ENCODE measurements at places on chromosomes 5 and 9. TPM values are rescaled to one million over a fixed set of nuclear protein-coding genes. Genes with fewer than 3 reads are reported as not detected.

The ERMP1 gene
- polyA plus RNA-seq: 6.1 TPM

The MEF2C gene
- polyA plus RNA-seq: 2.0 TPM

The KIF12 gene
- not detected for polyA plus RNA-seq

The ZFP37 gene
- 1.7 TPM for polyA plus RNA-seq

The TERT gene
- polyA plus RNA-seq: not detected

The THBS4 gene
- polyA plus RNA-seq: 1.2 TPM

GRCh38 chr5:32707418-32707997 is 3.6 kb upstream of the NPR3 start:
- no peak for DNase-seq

DNA sequence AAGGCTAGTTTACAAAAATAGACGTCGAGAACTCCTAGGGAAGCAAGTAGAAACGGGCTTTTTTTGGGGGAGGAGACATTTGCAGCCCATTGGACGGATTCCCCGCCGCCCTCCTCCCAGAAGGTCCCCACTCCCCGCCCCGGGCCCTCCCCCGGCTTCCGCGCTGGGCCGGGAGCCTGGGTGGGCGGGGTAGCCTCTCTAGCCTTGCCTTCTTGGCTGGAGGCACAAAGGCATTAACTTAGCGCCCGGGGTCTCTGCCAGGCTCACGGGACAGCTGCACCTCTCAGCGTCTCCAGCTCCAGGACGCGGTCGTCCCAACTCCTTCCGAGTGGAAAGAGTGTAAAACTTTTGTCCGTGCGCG is at the start of gene DMRTA1:
Gene DMRTA1, plus strand, starts transcription at position 236 of the 361 bp plus-strand sequence. CDS start 242 bp downstream, outside the sequence.
- no peak for DNase-seq

GRCh38 chr5:10485142-10485795 is 43.6 kb downstream of the ROPN1L start:
- DNase-seq: peak; percentile 94

- DNase-seq: no peak
Observed at GRCh38 chr9:134597041-134597913, 44.3 kb upstream of the COL5A1 start.

DNA sequence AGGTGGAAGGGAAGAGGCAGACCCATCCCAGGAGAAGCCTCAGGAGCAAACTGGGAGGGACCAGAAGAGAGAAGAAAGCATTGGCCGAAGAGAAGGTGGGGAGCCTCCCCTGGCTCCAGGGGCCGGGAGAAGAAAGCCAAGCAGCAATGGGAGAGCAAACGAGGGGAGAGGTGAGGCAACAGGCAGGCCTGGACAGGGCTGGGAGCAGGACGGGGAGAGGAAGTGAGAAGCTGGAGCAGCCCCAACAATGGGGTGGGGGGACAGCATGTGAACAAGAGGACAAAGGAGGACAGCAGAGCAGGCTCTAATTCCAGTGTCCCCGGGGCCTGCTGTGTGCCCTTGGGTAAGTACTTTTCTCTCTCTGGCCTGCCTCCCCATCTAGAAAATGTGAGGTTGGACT is 115.3 kb downstream of the PSD2 start:
- DNase-seq: no peak

GRCh38 chr5:66138637-66139317 is 5.3 kb upstream of the SREK1 start:
- DNase-seq: no peak

DNA sequence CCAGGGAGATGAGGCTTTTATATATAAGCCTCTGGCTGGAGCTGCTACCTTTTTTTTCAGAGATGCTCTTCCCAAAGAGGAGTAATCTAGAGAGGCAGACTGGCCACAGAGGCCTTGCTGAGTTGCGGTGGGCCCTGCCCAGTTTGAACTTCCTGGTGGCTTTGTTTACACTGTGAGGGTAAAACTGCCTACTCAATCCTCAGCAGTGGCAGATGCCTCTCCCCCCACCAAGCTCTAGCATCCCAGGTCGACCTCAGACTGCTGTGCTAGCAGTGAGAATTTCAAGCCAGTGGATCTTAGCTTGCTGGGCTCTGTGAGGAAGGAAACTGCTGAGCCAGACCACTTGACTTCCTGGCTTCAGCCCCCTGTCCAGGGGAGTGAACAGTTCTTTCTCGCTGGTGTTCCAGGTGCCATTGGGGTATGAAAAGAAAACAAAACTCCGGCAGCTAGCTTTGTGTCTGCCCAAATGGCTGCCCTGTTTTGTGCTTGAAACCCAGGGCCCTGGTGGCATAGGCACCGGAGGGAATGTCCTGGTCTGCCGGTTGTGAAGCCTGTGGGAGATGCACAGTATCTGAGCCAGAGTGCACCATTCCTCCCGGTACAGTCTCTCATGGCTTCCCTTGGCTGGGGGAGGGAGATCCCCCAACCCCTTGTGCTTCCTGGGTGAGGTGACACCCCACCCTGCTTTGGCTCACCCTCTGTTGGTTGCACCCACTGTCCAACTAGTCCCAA is 219.5 kb upstream of the IZUMO3 start:
- DNase-seq: no peak

- DNase-seq: peak; percentile 87
Observed at GRCh38 chr5:139262742-139263445, 30.6 kb upstream of the MATR3 start.

DNA sequence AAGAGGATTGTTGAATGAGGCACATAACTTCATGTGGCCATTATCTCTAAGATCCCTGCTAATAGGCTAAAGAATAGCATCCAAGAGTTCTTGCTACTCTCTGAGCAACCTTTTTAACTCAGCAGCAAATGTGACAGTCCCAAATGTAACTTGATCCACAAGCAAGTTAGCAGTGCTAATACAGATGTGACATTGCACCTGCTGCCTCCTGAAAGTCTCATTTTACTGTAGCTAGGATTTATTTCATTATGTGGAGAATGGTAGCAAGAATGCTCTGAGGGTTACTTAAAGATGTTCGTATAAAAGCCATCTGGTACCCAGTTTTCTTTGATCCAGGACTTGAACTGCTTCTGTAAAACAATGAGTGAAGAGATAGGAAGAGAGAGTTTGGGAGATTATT is 45.8 kb downstream of the CDH10 start:
- no peak for DNase-seq

DNA sequence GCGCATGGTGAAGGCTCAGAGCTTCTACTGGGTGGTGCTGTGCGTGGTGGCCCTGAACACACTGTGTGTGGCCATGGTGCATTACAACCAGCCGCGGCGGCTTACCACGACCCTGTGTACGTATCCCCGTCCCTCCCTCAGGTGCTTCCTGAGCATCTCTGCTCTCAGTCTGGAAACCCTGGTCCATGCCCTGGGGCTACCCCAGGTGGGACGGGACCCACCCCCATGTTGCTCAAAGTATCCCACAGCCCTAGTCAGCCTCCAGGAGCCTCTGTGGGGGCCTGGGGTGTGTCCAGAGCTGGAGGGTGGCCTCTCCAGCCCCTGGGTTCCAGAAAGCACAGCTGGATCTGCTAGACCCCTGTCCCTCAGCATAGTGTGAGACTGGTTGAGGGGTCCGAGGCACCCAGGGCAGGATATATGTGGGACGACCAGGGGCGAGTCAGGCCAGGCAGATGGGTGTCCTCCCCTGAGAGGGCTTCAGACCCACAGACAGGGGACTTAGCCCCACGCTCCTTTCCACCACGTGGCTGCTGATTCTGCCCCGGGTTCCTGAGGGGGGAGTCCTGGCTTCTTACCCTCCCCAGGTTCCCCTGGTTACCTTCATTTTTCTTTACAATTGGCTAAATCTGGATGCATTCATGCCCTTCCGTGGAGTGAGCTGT is 94.0 kb downstream of the CACNA1B start:
- DNase-seq: no peak

DNA sequence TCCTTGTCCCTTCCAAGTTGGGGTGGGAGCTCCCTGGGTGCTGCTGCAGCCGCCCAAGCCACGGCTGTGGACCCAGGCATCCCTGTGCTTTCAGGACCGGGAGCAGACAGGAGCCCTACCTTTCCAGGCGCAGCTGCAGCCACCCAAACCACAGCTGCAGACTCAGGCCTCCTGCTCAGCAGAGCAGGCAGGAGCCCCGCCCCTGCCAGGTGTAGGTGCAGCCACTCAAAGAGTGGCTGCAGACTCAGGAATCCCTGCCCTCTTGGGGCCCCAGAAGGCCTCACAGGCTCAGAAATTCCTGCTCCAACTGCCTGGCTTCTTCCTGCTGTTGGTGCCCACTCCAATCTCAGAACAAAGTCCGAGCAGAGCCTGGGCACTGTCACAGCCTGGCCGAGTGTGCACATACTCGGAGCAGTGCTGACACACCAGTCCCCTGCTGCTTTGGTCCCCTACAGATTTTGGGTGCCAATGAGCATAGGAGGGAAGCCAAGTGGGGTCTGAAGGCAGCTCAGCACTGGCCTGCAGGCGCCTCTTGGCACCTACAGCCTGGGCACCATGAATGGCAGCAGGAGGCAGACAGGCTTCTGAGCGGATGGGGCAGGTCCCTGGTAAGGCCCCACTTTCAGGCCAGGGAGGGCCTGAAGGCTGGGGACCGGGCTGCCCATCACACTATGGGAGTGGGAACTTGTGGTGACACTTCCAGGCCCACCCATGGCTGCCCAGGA is 6.0 kb upstream of the TESK1 start:
- DNase-seq: no peak

GRCh38 chr5:160171666-160172065 is 52.4 kb upstream of the PWWP2A start:
- DNase-seq: no peak

DNA sequence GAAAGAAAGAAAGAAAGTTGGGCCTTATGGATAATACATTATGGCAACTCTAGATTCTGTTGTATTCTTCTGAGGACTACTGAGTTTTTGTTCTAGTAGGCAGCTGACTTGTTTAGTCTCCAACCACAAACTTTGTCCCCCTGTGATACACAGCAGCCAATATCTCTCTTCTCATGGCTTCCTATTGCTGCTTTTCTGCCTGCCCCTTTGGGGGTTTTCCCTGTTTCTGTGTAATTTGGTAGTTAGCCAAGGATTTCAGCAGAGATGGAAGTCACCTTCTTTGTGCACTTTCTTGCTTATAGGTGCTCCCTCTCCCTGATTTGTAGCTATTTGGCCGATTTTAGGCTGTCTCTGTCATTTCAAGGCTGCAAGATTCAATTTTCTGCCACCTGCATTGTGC is 109.6 kb downstream of the FGF1 start:
- DNase-seq: no peak

GRCh38 chr9:123089040-123089439 is 55.6 kb downstream of the GPR21 start:
- no peak for DNase-seq

DNA sequence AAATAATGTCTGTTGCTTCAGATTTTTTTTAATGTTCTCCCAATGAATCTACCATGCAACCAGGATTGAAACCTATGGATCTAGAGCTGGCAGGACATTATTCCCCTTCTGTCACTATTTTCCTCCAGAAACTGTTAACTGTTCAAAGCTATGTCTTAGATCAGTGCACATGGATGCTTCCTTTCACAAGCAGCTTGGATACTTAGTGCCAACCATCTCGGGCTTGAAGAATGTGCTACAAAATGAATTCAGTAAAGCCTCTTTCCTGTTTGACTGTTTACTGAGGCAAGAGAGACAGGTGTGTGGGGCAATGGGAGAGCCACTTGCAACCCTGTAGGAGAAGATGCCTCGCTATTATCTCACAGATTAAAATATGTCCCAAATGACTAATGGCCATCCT is 774.8 kb downstream of the KCTD16 start:
- no peak for DNase-seq

DNA sequence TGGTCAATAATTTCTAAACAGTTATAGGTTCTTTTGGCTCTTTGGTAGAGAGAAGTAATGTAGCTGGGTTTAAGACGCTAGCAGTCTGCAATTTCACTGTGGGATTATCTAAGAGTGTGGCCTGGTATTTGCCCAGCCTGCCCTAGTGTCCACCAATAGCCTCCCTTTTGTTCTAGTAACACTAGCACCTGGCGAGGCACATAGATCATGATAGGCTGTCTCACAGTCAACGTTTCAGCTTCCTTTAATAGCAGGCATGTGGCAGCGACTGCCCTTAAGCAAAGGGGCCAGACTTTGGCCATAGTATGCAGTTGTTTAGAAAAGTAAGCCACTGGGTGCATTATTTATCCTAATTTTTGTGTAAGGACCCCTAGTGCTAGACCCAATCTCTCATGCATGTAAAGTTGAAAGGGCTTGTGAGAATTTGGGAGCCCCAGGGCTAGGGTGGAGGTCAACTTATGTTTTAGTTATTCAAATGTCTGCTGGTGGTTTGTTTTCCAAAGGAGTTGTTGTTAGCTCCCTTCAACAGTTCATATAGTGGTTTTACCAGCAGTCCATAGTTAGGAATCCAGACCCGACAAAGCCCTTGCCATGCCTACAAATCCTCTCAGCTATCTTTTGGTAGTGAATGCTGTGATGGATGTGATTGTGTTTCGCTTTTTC is 274.3 kb downstream of the HTR1A start:
- no peak for DNase-seq

DNA sequence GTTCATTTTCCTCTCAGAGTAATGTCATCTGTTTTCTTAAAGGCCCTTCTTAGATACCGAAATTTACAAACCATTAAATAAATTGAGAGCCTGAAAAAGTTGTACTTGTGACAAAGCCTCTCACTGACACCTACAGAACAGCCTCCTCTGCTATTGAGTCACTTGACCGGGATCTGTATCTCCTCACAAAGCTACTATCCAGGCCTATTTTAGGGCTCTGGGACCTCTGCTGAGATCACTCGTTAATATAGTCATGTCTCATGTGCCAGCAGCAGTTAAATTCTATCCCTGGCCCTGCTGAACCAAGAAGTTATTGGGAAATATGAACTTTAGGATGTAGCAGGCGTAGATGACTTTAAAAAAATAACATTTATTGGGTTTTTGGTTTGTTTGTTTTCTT is 31.1 kb downstream of the FBXO38 start:
- no peak for DNase-seq

GRCh38 chr5:56734091-56734694 is 81.2 kb upstream of the MAP3K1 start:
- no peak for DNase-seq

DNA sequence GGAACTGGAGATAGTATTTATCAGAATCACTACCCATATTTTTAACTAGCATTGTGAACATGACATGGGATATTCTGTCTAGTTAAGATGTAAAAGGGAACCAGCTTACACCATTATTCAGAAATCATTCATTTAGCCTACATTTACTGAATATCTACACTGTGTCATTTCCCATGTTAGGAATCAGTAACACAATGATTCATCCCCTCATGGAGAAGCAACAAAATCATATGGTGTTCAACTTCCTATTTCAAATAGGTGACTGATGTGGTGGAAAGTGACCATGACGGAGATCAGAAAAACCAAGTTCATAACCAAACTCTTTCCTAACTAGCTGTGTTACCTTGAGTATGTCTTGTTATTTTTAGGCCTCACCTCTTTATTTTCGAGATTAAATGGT is 550.0 kb upstream of the TUSC1 start:
- no peak for DNase-seq

DNA sequence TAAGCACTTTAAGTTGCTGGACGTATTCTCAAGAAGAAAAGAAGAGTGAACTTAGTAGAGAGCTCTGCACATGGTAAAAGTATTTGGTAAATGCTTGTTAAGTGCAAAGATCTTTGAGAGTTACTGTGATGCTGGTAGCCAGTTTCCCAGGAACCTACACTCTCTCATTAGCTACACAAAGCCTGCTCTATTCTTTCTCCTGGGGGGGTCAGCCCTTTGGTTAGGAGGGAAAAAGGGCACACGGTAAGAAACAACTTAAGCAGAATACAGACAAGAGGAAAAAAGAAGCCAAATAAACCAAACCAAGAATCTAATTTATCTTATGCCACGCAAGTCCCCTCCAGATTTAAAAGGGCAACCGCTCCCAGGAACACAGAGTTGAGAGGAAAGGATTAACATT is 1100.1 kb upstream of the CDH10 start:
- DNase-seq: no peak
